ENCODE measurements at places on chromosomes 13 and 19.

DNA sequence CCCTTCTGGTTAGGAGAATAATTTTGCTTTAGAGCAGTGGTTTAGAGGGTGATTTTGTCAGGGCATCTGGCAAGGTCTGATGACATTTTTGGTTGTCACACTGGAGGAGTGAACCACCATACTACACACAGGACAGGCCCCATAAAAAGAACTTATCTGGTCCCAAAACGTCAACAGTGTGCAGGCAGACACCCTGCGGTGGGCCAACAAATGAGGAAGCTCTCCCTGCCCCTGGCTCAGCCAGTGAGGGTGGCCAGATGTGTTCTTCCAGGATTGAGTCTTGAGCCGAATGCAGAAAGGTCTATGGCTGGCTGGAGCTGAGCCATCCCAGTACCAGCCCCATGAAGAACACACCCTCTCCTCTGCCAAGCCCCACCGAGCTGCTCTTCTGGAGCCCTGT is 149.2 kb downstream of the MIPEP start:
- no peak for DNase-seq

DNA sequence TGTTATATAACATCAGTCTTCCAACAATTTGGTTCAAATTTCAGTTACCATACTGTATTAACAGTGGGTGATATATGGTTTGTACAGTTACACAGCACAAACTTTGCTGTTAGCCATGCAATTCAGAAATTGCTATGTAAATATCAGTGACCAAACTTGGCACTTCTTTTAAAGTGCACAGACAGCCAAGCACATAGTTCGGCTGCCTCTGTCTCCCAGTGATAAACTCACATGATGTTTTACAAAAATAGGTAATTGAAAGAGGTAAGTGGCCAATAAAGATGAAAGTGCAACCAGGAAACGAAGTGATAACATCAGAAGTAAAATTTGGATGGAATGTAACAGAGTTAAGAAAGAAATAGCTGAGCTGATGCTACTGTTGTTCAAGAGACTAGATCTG is 143.9 kb downstream of the PCDH9 start:
- DNase-seq: no peak

DNA sequence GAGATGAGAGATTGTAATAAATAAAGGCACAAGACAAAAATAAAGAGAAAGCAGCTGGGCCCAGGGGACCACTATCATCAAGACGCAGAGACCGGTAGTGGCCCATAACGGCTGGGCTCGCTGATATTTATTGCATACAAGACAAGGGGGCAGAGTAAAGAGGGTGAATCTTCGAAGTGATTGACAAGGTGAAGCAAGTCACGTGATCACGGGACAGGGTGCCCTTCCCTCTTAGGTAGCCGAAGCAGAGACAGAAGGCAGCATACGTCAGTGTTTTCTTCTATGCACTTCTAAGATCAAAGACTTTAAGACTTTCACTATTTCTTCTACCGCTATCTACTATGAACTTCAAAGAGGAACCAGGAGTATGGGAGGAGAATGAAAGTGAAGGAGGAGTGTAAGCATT is 4.6 kb upstream of the PRKCG start:
- no peak for DNase-seq

- no peak for DNase-seq
These were observed 62.1 kb upstream of the ZNF536 start for GRCh38 chr19:30309905-30310601.

DNA sequence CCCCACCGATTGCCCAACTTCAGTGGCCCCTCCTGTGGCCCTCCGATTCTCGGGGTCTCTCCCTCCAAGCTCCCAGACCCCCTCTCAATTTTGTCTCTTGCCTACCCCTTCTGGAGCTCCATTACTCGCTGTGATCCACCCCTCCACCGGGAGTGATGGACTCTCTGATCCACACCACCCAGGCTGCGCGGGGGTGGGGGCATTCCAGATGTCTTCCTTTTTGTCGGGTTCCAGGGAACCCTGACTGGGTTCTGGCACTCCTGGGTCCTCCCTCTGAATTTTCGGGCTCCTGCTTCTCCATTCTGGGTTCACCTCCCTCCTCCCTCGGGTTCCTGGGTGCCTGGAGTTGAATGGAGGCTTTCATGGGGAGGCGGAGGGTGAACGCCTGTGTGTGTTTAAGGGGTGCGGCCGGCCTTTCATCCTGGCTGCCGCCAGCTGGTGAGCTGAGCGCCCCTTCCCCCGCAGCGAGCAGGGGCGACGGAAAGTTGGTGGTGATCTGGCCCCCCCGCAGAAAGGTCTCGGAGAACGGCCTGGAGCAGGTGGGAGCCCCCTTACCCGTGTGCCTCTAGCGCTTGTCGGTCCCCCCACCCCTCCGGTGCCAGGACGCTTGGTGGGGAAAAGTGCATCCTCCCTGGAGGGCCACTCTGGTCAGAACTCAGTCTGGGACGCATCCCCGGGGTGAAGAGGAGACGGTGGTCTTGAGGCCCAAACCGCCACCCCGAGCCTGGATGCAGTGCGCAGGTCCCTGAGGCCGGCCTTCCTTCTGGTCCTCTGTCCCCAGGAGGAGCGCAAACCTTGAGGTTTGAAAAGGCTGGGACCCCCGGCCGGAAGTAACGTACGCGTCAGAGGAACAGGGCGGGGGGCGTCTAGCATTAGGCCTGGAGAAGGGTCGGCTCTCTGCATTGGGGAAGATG is 1.6 kb downstream of the MISP3 start:
- DNase-seq: no peak

- no peak for DNase-seq
These were observed 4.5 kb upstream of the CFAP97D2 start for GRCh38 chr13:114174529-114174961.

DNA sequence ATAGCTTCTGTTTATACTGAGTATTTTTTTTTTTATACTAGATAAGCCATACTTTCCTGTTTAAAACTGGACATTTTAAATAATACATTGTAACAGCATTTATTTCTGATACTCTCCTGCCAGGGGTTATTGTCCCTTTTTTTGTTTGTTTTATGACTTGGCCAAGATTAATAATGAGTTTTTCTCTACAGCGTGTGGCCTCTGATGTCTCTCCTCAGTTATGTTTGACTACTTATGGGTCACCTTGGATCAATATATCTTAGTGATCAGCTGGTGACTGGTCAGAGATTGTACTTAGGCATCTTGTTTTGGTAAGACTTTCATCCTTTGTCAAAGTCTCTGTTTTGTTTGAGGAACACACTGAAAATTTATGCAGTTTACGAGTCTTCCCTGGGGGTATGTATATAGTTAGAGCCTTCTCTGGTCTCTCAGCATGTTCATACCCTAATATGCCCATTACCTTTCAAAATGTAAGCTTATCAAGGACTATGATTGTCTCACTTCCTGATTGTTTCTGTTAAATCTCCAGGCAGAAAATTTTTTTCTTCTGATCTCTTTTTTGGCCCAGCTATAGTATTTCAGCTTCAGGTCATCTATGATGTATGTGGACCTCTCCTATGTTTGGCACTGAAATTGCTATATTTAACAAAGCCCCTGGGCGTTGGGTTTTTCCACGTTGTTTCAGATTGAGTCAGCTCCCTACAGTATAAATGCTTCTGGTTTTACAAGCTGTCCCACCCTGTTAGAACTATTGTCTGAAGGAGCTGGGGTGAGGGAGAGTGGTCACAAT is 87.9 kb downstream of the URI1 start:
- DNase-seq: no peak

GRCh38 chr13:31826521-31826920 is 87.2 kb downstream of the RXFP2 start:
- DNase-seq: no peak

All from NCI-H2081 (cell line).